Stimulated activated CD4-positive, alpha-beta T cell treated with anti-CD3 and anti-CD28 coated beads, Interleukin-4, amount 100 ng/mL, for 48 hours (primary cell): ENCODE measurements at places on chromosomes 6 and 20.

DNA sequence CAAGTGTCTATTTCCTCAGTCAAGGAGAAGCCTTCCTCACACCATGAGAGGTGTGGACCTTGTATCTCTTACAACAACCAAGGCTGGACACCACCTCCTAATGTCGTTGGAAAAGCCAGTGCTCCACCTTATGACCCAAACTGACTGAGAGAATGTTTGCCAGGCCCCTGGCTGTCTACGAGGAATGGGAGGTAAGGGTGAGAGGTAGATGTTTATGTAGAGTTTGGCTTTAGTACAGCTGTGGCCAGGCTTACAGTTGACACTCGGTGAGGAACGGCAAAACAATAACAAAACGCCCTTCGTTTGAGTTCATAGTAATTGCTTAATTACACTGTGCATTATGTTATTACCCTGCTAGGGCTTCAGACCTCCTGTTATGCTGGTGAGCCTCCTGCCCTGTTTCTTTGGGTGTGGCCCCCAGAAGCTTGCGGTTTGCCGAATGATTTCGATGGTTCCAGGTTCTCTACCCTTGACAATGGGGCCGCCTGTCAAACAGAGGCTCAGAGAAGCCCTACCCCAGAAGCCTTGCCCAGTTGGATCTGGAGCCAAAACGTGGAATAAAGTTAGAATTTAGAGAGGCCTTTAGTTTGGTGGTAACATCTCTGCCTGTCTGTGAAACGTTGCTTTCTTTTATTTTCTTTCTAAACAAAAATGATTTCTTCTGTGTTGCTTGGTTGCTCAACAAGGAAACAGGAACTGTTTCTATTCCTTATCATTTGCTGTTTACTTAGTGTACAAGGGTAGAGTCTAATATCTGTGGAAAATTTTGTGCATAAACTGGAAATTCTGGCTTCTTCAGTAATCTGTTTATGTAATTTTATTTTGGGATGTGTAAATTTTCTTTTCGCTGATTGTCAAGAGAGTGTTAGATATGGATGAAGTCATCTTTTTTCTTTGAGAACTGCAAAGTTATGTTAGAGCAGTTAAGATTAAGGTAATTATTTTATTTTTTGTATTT lies 60.4 kb upstream of the FOXQ1 start:
- DNase-seq = no peak

GRCh38 chr6:161434350-161434749 lies 160.5 kb upstream of the AGPAT4 start:
- DNase-seq = no peak

DNA sequence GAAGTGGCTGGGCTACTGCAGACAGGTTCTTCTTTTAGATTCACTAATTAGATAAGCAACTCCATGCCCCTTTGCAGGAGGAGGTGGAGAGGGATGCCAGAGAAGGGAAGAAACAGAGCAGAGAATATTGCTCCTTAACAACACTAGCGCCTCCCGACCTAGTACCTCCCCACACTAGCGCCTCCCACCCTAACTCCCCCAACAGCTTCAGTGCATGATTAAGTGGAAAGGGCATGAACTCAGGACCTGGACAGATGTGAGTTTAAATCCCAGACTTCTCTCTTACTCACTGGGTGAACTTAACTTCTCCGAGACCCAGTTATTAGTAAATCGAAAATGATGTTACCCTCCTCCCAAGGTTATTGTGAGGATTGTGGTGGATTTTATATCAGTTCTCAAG lies 25.7 kb downstream of the STX11 start:
- DNase-seq = no peak

DNA sequence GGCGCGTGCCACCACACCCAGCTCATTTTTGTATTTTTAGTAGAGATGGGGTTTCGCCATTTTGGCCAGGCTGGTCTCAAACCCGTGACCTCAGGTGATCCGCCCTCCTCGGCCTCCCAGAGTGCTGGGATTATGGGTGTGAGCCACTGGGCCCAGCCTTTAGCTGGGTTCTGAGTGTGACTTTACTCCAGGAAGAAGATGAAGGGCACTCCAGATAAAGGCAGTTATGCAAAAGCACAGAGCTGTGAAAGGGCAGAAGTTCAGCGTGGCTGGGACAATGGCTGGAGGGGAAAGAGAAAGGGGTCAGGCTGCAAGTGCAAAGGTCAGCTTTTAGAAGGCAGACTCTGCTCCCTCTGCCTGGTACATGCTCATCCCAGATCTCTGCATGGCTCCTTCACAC lies 39.7 kb downstream of the MAP3K5 start:
- DNase-seq = no peak

DNA sequence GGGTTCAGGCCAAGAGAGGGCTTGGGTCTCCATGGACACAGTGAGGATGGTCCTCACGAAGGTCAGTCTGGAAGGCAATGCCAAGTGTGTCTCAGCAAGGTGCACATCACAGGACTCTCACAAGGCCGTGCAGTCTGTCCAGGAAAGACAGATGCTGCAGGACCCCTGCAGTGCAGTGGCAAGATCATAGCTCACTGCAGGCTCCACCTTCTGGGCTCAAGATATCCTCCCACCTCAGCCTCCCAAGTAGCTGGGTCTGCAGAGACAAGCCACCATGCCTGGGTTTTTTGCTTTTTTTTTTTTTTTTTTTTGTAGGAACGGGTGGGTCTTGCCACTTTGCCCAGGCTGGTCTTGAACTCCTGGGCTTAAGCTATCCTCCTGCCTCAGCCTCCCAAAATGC lies 26.4 kb downstream of the ZMYND8 start:
- no peak for DNase-seq

GRCh38 chr6:99341862-99342455 lies 7.5 kb downstream of the FAXC start:
- DNase-seq = no peak

- DNase-seq = no peak
Measured at GRCh38 chr20:3716195-3716834, 3.9 kb upstream of the SIGLEC1 start.

DNA sequence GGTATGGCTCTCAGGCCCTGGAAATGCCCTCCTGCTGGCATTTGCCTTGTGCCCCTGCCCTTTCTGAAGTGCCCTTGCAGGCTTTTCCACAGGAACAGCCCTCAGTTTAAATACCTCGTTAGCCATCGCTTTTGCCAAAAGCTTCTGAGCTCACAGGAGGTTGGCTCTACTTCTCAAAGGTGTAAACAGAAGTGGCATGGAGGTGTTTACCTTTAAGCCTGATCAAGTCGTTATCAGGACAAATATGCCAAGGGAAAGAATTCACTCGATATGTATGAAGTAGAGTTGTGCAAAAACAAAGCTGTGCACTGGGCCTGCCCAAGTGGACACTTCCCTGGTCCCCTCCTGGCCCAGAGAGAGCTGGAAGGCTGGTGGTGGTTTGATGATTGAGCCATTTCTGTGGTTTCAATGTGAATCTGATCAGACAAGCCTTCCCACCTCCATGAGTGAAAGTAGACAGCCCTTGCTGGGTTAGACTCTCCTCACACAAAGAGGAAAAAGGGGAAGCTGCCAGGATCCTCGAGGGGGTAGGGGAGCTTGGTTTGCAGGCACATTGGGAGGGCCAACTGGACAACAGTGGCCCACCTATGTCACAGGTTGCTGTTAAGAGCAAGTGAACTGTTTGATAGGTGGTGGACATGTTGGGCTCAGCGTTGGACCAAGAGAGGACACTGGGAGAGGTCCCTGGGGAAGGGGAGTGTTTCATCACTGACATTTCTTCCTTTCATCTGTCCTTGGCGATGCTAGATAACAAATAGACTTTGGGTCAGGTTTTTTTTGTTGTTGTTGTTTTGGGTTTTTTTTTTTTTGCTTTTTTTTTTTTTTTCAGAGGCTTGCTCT lies 98.7 kb downstream of the ZDHHC14 start:
- no peak for DNase-seq

DNA sequence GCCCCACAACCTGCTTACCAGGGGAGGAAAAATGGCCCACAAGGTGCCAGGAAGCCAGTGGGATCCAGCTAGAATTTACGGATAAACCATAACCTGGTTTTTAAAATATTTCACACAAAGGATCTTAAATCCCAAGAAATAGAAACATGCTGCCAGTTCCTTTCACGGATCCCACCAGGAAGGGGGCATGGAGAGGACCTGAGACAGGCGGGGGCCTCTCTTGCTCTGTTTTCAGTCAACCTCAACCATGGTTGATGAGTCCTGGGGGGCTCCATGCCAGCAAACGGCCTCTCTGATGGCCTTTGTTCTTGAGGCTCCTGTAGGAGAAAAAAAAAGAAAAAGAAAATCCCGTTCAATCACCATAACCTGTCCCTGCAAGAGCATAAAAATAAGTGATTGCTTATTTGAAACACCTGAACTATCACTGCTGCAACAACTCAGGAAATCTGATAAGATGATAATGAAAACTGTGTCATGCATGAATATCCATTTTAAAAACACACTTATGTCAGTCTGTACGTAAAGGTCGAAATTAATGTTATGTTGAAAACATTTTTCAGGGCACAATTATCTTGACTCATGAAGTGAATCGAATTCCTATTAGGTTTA lies 125.8 kb upstream of the CST7 start:
- no peak for DNase-seq

DNA sequence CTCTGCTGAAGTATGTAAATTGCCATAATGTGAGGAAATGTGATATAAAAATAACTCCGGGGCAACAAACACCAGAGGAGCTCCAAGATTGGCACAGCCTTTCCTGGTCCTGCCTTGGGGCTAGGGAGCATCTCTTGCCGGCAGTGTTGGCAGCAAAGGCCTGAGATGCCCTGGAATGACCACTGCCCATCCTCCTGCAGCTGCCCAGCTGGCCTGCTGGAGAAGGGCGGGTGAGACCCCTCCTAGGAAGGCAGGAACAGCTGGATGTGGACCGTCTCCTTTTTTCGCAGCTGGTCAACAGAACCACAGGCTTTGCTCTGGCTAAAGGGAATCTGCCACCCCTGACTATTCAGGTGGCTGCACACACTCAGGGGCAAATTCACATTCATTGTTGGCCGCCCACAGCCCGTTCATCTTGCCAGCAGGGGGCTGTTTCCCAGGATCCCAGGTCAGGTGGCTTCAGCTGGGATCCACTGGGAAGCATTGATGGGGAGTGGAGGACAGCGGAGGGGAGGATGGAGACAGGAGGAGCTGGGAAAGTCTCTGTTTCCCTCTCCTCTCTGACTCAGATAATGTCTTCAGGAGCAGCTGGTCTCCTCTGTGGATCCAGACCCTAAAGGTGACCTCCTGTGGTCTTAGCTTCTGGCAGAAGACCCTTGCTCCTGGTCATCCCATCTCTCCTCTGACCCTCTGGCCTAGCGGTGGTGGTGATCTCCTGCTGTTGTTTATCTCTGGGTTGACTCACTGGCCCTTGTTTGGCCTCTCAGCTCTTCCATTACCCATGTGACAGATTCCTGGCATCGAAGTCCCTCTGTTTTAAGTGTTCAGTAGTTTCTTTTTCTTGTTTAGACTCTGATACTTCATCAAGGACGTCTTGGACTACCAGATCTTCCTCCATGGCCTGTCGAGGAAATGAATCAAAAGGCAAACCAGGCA lies 336.7 kb downstream of the DHX35 start:
- DNase-seq = no peak

DNA sequence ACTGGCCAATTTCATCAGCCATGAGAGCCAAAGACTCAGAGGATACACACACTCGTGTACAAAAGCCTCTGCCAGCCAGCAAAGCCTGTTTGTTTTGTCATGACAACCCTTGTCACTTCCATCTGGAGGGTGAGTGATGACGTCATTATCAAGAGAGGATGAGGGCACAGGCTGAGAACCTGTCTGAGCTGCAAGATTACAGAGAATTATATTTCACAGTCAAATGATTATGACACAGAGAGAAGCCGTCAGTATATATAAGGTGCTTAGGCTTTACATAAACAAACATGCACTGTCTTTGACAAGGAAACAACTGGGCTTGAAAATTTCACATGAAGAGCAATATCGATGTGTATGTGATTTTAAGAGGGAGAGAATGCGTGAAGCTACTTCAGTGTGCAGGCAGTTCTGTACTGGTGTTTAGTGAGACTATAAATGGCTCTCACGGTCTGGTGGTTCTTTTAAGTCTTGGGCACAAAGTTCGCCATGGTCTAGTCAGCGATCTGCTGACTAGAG lies 36.5 kb upstream of the BCLAF1 start:
- DNase-seq = no peak

GRCh38 chr6:111114087-111114443 lies 26.8 kb downstream of the SLC16A10 start:
- no peak for DNase-seq

GRCh38 chr6:127376685-127377084 lies 33.3 kb upstream of the ECHDC1 start:
- no peak for DNase-seq
